ENCODE measurements at places on chromosomes 13 and 19.

GRCh38 chr19:12646551-12646950 lies 20.0 kb downstream of the MAN2B1 start:
- no peak for DNase-seq

DNA sequence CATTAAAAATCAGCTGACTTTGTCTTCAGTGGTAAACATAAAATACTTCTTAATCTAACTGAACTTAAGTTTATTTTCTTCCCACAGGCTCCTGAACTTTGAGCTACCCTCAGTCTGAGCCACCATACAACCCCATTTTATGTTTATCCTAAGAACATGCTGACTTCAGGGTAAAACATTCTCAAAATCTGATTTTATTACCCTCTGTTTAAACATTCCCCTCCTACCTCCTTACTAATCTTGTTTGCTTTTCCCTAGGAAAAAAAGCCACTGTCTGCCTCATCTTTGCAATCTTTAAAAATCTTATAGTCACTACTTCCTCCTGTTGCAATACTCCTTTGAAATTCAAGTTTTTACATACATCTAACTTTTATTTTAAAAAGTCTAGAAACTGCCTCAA lies 4.0 kb downstream of the ZNF91 start:
- no peak for DNase-seq

DNA sequence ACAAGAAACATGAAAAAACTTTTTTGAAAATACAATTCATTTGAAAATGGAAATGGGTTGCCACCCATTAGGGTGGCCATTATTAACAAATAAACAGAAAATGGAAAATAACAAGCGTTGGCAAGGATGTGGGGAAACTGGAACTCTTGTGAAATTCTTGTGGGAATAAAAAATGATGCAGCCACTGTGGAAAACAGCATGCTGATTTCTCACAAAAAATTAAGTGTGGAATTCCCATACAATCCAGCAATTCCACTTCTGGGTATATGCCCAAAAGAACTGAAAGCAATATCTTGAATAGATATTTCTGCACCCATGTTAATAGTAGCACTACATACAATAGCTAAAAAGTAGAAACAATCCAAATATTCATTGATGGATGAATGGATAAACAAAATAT lies 165.2 kb downstream of the DCLK1 start:
- DNase-seq = no peak

DNA sequence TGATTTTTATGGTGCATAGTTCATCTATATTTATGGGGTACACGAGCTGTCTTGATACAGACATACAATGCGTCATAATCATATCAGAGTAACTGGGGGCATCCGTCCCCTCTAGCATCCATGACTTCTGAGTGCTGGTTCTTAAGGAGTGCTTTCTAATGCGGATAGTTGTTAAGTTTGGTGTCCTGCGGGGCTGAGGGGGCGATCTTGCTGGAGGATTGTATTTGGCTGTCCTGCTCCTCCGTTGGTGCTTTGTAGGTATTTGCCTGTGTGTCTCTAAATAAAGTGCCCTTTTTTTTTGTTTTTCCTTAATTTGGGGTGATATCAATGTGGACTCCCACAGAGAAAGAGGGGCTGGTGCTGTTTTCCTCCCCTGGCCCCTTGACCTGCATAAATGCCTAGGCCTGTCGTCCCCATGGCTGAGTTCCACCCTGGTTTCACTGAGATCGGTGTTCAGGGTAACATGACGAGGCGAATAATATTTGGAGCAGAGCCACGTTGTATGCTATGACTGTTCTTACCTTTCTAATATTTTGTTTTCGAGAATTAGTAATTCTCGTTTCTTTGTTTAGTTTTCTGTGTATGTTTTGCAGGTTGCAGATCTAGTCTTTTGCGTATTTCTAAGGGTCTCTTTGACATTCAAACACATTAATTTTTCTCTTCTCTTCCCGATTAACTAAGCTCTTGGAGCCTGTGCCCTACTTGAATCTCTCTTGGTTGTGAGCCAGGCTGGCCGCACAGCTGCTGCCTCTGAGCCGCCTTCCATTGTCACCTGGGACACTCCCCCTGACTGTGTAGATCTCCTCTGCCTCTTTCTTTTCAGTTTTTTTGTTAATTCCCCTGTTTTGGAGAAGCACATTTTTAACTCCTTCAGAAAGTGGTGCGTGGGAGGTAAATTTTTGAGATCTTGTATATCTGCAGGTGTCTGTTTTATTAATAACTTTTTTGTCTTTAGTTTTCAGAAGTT lies 100.3 kb downstream of the ARHGEF7 start:
- DNase-seq = no peak

- no peak for DNase-seq
These were observed 20.6 kb upstream of the CD33 start for GRCh38 chr19:51204321-51204720.

DNA sequence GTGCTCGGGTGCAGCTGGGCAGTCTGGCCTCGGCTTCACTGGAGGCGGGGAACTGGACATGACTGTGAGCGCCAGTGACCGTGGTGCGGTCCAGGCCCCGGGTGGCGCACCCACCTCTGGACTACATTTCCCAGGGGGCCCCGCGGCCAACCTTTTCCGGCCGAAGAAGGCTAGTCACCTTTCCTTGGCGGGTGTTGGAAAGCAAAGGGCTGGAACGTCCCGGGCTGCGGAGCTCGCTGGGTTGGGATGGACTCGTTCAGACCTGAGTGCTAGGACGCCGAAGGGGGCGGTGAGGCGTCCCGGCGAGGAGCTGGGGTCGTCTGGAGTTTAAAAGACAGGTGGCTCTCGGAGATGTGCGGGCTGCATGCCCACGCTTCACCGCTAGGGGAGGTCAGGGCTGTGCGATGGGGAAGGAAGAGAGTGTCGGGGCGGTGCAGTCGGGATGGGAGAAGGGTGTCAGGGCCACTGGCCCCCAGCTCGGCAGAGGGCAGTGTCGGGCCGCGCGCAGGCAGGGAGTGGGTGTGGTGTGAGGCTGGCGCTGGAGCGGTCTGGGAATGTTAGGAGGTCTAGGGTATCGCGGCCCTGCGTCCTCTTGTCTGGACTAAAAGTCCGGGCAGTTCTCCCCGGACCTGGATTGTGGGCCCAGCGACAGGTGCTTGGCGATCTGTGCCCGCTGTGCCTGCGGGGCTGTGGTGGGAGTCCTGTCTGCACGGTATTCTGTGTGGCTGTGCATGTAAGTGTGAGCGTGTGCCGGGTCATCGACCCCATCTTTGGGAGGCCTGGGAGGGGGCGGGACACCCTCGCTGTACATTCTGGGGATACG lies 57.1 kb downstream of the ZNF568 start:
- peak; percentile 77 for DNase-seq

GRCh38 chr19:56083668-56084067 lies 37.4 kb downstream of the ZNF787 start:
- DNase-seq = no peak

DNA sequence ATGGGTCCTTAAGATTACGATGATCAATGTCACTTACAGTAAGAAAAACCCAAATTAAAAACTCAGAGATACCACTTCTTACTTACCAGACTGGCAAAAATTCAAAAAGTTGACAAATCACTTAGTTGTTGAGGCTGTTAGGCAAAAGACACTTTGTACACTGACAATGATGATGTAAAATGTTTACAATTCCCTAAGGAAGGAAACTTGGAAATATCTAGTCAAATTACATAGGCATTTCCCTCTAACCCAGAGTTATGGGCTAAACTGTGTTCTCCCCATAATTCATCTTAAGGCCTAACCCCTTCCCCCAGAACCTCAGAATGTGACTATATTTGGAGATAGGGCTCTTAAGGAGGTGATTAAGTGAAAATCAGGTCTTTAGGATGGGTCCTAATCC lies 12.0 kb downstream of the TGDS start:
- no peak for DNase-seq

- no peak for DNase-seq
These were observed 8.5 kb downstream of the CFD start for GRCh38 chr19:867855-868457.

GRCh38 chr13:112750570-112750969 lies 60.7 kb downstream of the ATP11A start:
- no peak for DNase-seq

GRCh38 chr13:21738630-21739029 lies 67.8 kb downstream of the FGF9 start:
- no peak for DNase-seq

DNA sequence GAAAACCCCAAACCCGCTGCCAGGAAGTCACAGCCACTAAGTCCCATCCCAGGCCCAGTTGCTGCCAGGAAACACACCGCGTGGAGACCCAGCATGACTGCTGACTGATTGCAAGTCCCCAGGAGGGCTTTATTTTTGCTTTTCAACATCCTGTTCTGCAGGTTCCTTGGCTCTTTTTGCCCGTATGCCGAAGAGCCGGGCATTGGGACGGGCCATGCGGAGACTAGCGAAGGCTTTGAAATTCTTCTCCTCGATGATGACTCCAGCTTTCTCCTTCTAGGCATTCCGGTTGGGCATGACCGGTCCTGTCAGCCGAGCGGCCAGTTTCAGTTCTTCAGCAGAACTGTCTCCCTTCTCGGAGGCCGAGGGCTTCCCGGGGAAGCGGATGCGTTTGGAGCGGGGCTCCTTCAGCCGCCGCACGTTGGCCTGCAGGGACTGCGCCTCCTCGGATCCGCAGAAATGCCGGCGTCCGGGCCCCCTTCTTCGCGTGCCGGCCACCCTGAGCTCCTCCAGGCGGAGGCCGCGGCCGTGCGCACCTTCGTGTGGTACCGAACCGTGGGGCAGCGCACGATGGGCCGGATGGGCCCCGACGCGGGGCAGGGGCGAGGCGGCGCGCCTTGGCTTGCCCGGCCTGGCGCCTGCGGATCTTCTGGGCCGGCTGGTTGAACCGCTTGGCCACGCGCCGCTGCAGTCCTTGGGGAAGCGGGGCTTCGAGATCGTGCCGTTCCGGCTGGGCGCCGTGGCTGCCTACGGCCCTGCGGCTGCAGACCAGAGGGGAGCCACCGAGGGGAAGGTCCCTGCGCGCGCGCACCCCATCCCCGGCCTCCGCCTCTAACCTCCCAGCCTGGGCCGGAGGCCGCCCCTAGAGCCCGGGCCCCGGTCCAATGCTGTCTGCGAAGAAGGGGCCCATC lies 15.2 kb downstream of the ZSCAN5C start:
- DNase-seq = peak; percentile 5

- no peak for DNase-seq
These were observed 16.9 kb upstream of the LAMP1 start for GRCh38 chr13:113280126-113280525.

- DNase-seq = no peak
These were observed 242.4 kb upstream of the TMTC4 start for GRCh38 chr13:100917011-100917410.

DNA sequence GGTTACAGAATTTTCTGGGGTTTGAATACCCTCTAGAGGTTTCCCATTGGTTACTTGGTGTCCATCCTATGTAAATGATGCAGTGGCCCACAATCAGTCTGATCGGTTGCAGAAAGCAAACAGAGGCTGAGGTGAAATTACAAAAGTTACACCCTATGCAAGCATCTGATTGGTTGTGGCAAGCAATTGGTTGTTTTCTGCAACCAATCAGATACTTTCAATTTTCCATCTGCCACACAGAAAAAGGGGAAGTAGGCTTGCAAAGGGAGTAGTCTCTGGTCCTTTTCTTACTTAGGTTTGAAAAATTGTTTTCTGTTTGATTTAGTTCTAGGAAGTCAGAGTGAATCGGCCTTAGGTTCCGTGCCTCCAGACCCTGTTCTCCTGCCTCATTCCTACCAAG lies 93.1 kb downstream of the WTIP start:
- no peak for DNase-seq

DNA sequence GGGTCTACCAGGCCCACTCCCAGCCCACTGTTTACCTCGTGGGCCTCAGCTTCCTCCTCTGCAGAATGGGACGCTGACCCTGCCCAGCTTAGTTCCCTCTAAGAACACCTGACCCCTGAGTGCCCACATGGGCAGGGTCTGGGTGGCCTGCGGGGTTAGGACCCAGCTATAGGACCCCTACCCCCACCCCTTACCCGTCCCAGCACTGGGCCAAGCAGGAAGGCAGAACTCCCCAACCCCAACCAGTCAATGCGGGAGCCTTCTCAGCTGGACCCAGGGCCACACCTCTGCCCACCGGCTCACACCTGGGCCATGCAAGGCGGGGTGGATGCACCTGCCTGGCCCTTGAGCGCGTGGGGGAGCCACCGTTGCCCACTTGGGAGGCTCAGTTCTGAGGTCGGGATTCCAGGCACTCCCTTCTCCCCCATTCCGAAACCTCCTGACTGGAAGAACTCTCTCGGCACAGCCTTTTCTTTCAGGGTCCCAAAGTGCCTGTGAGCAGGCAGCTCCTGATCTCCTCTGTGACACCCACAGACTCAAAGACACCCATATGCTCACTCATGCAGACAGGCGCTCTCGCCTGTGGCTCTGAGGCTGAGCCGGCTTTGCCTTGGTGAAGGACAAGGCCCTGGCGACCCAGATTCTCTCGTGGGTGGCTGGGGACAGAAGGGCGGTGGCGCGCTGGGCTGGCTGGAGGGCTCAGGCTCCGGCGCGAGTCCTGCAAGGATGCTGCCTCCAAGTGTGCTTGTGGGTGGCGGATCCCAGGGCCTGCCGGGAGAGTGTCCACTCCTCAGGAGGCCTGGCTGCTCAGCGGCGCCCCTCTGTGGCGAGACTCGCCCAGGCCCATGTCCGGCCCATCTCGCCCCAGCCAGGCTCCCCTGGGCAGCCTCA lies 27.9 kb upstream of the PARP4 start:
- no peak for DNase-seq

DNA sequence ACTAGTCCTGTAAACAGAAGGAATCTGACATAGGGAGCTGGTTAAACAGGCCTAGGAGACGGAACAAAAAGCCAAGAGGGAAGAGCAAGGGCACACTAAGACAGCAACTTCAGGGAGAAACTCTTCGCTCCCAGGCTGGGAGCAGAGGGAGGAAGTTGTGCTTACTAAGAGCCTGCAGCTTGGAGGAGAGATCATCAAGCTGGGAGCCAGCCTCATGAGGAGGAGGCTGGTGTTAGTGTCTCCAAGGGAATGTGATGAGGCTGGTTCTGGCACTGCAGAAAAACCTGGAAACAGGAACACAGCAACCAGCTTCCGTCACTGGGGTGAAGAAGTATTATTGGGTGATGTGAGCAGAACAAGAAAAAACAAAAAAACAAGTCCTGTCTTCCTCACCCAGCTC lies 1027.3 kb downstream of the UQCRFS1 start:
- DNase-seq = no peak

DNA sequence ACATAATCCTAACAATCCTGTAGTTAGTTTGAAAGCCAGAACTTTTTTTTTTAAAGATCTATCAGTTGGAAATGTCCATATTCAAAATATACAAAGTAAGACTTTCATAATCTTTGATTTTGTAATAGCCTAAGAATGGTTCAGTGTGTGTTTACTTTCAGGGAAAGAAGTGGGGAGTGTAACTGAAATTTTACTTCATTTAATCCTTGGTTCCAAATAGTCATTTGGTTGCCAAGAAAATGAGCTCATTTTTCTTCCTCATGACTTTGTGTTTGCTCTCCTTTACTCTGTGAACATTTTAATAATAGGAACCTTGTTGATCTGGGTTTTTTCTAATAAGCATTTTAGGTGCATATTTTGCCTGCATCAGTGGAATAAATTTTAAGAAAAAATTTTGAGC lies 278.8 kb downstream of the SLITRK6 start:
- DNase-seq = no peak

- DNase-seq = no peak
These were observed 8.0 kb downstream of the KLC3 start for GRCh38 chr19:45348367-45349125.

GRCh38 chr13:53241891-53242348 lies 213.3 kb downstream of the OLFM4 start:
- DNase-seq = no peak
